Activated CD4-positive, CD25-positive, alpha-beta regulatory T cell treated with anti-CD3 and anti-CD28 coated beads, Interleukin-2, amount 50 U/mL, for 24 hours (primary cell): ENCODE measurements at places on chromosomes 13 and 19.
A peak's percentile ranks its signal among the peaks of the same experiment; 100 is the strongest.

DNA sequence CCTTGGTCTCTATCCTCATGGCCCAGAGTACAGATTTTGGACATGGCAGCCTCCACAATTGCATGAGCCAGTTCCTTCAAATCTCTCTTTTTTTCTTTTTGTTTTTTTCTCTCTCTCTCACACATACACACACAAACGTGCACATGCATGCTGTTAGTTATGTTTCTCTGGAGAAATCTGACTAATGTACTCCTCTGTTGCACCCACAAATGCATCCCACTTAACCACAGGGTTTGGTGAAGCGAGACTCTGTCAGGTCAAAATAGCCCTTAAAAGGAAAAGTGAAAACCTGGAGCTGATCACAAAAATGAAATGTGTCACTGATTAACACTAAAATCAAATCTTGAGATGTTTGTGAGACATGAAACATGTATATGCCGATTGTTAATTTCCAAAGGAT lies 374.6 kb upstream of the ARGLU1 start:
- no peak for ATAC-seq

DNA sequence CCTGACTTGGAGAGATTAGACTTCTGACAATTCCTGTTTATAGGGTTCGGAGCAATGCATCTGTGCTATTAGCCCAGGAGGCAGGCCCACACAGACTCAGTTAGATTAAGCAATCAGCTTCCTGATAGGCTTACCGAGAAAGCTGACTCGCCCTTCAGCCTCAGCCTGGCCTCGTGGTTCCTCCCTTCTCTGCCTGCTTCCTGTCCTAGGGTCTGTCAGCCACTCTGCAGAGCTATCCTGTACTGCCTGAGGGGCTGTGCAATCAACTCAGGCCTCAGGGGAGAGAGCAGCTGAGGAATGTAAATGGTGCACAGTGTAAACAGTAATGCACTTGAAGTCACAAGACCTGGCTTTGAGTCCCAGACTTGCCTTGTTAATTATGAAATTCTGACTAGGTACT lies 30.7 kb downstream of the HTR2A start:
- no peak for ATAC-seq

DNA sequence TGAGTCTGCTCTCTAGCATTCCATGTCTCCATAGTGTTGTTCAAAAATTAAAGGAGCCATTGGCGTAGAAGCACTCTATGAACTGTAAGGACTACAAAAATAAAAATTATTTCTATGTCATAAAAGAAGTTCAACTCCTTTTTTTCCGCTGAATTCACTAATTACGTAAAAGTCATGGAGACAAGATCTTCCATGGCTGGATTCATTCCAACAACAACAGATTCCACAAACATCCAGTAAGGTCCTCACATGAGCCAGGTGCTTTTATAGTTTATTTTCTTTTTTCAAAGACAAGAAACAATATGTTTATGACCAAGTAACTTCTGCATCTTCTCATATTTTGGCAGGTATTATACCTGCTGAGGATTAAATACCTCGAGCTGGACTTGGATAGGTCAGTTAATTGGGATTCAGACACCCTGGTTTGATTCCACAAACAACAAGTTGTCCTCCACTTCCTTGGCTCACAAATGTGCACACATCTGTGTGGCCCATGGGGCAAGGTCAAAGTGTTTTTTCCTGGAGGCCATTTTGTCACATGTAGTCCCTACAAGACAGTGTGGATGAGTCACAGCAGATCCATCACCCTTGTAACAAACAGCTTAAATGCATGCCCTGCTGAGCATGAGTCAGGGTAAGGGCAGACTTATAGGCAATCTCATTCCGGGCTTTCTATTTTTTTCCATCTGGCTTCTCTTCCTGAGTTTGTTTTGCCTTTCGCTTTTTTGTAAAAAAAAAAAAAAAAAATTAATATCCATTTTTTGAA lies 475.6 kb downstream of the COG6 start:
- ATAC-seq = peak; percentile 69

DNA sequence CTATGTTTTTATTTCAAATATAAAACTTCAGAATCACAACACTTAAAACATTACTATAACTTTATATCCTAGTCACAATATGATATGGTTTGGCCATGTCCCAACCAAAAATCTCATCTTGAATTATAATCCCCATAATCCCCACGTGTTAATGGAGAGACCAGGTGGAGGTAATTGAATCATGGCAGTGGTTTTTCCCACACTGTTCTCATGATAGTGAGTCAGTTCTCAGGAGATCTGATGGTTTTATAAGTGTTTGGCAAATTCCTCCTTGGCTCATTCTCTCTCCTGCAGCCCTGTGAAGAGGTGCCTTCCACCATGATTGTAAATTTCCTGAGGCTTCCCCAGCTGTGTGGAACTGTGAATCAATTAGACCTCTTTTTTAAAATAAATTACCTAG lies 307.6 kb downstream of the SPRY2 start:
- ATAC-seq = no peak

GRCh38 chr19:30799865-30800755 lies 427.9 kb downstream of the ZNF536 start:
- ATAC-seq = no peak
